Stimulated activated CD4-positive, alpha-beta T cell treated with anti-CD3 and anti-CD28 coated beads, Interleukin-4, amount 100 ng/mL, for 48 hours (primary cell): ENCODE measurements at places on chromosomes 5 and 9.

DNA sequence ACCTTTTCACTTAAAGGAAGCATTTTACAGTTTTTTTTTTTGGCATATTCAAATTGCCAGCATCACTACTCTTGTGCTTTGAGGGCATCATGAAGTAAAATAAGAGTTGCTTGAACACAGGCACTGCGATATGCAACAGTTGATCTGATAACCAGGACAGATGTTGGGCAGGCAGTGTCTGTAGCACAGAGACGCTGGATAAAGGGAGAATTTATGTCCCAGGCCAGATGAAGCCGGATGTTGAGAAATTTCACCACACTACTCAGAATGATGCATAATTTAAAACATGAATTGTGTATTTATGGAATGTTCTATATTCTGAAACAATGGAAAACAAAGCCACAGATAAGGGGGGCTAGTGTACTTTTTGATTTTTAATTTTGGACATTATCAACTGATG lies 71.4 kb downstream of the SLC12A2 start:
- no peak for DNase-seq

DNA sequence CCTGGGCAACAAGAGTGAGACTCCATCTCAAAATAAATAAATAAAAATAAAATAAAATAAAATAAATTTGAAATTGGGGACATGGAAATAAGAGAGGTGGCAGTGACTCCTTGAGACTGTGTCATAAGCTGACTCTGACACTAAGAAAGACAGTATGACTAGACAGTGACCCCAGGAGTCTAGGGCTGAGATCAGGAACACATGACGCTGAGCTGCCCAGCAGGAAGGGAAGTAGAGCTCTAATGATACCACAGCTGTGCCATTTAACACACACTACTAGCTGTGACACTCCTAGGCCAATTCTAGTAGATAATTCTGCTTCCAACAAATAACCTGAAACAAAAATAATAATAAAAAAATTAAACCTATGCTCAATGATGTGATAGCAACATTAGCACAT lies 293.0 kb downstream of the SEC61B start:
- DNase-seq, result no peak

DNA sequence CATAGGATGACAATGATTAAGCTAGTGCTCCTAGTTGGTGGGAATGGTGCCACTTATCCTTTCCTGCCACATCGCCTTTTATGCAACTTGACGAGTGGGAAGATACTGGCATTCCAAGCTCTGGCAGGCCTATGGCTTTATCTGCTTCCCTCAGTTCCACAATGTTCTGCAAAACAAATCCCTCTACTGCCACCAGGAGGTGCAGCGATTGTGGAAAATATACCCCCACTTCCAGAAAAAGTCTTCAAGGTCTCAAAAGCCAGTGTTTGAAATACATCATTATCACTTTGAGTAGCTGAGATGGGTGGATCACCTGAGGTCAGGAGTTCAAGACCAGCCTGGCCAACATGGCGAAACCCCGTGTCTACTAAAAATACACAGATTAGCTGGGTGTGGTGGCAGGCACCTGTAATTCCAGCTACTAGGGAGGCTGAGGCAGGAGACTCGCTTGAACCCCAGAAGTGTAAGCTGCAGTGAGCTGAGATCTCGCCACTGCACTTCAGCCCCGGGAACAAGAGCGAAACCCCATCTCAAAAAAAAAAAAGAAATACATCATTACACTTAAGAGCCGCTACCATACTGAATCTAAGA lies 3.4 kb downstream of the CLINT1 start:
- no peak for DNase-seq

- no peak for DNase-seq
These were observed 23.7 kb upstream of the NPR3 start for GRCh38 chr5:32687499-32687831.

DNA sequence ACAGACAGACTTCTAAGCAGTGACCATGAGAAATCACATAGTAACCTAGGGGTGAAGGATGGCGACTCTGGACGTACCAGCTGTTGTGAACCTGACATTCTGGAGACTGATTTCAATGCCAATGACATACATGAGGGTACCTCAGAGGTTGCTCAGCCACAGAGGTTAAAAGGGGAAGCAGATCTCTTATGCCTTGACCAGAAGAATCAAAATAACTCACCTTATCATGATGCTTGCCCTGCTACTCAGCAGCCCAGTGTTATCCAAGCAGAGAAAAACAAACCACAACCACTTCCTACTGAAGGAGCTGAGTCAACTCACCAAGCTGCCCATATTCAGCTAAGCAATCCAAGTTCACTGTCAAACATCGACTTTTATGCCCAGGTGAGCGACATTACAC lies 38.0 kb upstream of the CCDC152 start:
- no peak for DNase-seq

- DNase-seq, result no peak
These were observed 40.2 kb downstream of the NTNG2 start for GRCh38 chr9:132201780-132202703.

DNA sequence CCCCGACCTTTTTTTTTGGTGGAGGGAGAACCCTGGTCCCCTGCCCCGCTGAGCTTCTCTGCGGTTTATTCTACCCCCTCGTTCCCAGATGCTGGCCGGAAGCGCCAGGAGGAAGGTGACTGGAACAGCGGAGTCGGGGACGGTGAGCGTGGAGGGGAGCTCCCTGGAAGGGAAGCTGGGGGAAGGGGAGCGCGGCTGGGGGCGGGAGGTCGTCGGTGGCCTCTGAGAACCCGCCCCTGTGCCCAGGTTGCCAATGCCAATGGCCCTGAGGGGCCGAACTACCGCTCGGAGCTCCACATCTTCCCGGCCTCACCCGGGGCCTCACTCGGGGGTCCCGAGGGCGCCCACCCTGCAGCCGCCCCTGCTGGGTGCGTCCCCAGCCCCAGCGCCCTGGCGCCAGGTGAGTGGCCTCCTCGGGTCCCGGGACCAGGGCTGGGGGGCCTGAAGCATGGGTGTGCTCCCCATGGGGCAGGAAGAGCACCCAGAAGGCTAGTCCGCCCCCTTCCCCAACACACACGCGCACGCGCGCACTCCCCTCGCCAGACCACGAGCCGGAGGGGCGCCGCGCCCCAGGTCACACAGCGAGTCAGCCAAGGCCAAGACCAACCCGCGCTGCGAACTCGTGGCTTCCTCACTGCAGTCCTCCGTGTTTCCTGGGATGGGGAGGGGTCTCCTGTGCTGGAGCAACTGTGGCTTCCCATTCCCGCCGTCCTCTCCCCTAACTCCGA lies 10.6 kb downstream of the MYOZ3 start:
- no peak for DNase-seq

DNA sequence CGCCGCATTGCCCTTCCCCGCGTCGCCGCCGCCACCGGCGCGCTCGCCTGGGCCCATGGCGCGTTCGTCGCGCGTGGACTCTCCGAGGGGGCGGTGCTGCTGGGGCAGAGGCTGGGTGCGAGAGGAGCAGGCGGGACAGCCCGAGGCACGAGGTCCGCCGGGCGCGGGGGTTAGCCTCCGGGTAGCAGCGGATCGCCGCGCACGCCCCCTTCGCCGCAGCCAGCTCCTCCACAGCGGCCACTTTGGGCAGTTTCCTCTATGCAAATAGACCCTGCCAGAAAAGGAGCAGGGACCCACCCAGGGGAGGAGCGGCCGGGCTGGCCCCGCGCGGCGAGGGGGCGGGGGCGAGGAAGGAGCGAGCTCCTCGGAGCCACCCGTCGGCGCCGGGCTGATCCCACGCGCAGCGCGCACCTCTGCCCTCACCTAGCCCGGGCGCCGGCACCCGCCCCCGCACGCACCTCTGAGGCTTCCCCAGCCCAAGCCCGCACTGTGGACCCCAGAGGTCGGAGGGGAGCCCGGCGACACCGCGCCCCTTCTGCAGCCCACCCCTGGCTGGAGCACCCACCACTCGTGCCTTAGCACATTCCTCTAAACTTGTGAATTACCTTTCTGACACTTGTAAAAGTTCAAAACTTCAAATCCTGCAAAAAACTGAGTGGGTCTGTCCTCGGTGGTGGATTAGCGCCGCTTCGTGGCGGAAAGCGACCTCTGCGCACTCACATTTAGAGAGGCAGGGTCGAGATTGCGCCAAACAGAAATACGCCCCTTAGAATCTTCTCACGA lies at the start of gene COL23A1:
Gene COL23A1, minus strand, starts transcription at position 253 of the 783 bp plus-strand sequence.
- peak; percentile 22 for DNase-seq

DNA sequence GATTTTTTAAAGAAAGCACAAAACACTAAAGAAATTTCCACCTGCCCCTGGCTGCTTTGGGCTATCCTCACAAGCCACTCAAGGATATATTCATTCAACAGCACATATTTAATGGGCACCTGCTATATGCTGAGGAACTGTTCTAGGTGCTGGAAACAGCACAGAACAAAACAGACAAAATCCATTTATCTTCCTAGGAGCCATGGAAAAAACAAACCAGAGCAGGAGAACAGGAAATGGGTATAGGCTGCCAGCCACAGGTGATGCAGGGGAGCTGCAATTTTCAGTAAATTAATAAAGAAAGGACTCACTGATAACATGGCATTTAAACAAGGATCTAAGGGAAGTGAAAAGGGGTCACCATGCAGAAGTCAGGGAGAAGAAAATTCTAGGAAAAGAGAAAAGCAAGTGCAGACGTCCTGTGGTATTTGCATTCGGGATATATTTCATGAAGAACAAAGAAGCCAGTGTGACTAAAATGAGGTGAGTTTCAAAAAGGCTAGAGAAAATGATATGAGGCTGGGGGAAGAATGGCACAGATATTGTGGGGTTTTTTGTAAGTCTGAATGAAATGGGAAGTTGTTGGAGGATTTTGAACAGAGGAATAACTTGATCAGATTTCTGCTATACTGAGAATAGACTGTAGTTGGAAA lies 152.2 kb downstream of the ADAMTSL1 start:
- no peak for DNase-seq

GRCh38 chr5:103120607-103121200 lies 603 bp downstream of the PPIP5K2 start:
- DNase-seq, result no peak

GRCh38 chr5:149656576-149657182 lies 73.4 kb upstream of the PPARGC1B start:
- no peak for DNase-seq

DNA sequence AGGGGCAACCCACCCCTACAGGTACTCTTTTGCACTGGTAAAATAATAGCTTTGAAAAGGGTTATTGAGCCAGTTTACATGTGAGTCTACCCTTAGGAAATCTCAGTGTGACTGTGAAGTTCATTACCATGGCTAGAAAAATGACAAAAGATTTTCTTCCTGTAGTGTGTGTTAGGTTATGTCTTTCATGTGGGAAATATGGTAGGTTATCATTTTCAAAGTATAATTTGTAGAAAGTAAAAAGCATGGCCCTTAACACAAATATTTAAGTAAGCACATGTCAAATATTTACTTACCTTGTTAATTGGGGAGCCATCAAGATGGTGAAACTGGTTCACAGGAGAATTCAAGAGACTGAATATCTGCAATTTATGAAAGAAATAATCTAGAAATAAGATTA lies 37.3 kb upstream of the PLPP1 start:
- no peak for DNase-seq

DNA sequence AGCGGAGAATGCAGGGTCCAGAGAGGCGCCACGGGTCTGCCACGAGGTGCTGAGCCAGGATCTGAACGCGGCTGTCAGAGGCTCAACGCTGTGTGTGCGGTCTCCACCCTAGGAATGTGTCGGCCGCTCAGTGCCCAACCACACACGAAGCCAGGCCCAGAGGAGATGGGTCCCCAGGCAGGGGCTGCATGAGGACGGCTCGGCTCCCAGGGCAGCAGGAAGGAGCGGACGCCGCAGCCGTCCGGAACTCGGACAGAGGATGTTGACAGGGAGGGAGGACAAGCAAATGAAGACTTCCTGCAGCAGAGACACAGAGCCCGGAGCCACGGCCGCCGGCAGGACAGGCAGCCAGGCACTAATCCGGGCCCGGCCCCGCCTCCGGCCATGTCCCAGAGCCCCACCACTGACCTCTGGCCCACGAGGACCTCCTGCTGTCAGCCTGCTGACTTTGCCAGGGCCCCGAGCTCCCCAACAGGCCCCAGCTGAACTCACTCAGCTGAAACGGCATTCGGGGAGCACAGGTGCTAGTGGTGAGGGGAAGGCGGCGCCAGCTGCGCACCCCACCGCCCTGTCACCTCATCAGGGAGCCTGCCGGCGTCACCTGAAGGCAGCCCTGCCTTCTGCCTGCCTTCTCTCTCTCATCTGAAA lies 12.7 kb downstream of the VAV2 start:
- DNase-seq, result no peak

GRCh38 chr5:148205044-148205806 lies 2.4 kb downstream of the SPINK6 start:
- DNase-seq, result no peak

DNA sequence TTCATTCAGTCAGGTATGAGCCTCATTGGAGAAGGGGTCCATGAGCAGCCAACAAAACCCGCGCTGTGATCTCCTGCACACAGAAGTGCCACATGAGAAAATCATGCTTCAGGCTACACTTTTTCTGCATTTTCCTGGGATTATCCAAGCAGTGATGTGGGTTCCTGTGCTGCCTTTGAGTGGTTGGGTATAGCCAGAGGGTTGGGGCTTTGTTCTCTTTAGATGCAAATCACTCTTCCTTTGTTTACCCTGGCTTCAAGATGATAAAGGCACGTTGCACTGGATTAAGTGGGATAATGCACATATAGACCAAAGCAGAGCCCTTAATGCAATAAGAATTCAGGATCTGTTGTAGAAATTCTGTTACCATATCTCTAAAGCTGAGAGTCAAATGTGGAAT lies 18.7 kb downstream of the ECM2 start:
- DNase-seq, result no peak

- DNase-seq, result no peak
These were observed 98.1 kb downstream of the PAX5 start for GRCh38 chr9:36935768-36936497.

DNA sequence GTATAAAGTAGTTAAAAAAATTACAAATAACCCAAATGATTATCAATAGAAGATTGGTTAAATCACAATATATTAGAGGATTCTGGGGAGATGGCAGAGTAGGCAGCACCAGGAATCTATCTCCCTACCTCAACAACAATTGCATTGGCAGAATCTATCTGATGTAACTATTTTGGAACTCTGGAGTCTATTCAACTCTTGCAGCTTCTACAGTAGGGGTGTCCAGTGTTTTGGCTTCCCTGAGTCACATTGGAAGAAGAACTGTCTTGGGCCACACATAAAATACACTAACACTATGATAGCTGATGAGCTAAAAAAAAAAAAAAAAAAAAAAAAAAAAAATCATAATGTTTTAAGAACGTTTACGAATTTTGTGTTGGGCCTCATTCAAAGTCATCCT lies 29.2 kb upstream of the ECM2 start:
- no peak for DNase-seq
